ENCODE measurements at places on chromosomes 6 and 20. TPM values are rescaled to one million over a fixed set of nuclear protein-coding genes. Genes with fewer than 3 reads are reported as not detected.

GRCh38 chr6:7617801-7618764, 28.1 kb downstream of the SNRNP48 start:
- no peak for DNase-seq

GRCh38 chr6:36141091-36141490, 10.8 kb downstream of the MAPK13 start:
- DNase-seq: no peak

- no peak for DNase-seq
Measured at GRCh38 chr6:29797135-29797534, 30.5 kb upstream of the HLA-G start.

DNA sequence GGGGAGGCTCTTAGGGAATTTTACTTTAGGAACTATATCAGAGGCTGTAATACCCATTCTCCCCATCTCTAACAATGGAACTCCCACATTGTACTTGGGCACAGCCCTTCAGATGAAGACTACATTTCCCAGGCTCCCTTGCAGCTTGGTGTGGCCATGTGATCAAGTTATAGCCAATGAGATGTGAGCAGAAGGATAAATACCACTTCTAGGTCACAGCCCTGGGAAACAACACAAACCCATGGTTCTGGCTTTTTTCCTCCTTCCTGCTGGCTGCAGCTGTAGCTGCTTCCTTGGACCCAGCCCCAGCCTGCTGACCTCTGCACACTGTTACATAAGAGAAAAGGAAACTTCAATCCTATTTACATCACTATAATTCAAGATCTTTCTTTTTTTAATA, 445.9 kb upstream of the JARID2 start:
- peak; percentile 68 for DNase-seq

- DNase-seq: no peak
Measured at GRCh38 chr6:110114004-110114403, 65.5 kb downstream of the WASF1 start.

GRCh38 chr6:166507380-166507779, 79.1 kb downstream of the RAMACL start:
- DNase-seq: no peak

DNA sequence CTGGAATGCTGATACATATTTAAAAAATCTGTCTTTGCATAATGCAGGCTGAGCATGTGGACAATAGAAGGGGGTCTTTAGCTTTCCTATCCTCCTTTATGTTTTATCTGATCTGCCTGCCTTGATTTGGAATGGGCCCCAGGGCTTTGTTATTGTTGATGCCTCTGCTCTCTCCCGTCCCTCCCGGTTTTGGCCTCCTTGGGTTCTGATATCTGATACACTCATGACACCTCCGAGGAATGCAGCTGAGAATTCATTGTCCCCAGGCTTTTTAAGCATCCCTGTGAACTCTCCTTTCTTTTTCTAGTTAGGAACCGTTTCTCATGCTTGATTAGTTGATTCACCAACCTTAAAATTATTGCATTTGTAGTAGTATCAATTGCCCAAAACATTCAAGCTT, 185.5 kb upstream of the RALGAPA2 start:
- DNase-seq: no peak

EBF4 gene
- 12.8 TPM for total RNA-seq

HAO1 gene
- not detected for total RNA-seq

ANKEF1 gene
- total RNA-seq: 3.3 TPM

RSPO4 gene
- not detected for total RNA-seq

CD93 gene
- total RNA-seq: not detected

VSTM2L gene
- not detected for total RNA-seq
